Glutamatergic neuron (in vitro differentiated cells): ENCODE measurements at places on chromosomes 7 and 10. TPM values are rescaled to one million over a fixed set of nuclear protein-coding genes. Genes with fewer than 3 reads are reported as not detected.

The REEP3 gene
- total RNA-seq = 47.1 TPM

The PTPRN2 gene
- total RNA-seq = 49.0 TPM

The TMEM140 gene
- total RNA-seq = not detected

GRCh38 chr7:132402751-132403245 lies 173.5 kb downstream of the PLXNA4 start:
- no peak for DNase-seq

DNA sequence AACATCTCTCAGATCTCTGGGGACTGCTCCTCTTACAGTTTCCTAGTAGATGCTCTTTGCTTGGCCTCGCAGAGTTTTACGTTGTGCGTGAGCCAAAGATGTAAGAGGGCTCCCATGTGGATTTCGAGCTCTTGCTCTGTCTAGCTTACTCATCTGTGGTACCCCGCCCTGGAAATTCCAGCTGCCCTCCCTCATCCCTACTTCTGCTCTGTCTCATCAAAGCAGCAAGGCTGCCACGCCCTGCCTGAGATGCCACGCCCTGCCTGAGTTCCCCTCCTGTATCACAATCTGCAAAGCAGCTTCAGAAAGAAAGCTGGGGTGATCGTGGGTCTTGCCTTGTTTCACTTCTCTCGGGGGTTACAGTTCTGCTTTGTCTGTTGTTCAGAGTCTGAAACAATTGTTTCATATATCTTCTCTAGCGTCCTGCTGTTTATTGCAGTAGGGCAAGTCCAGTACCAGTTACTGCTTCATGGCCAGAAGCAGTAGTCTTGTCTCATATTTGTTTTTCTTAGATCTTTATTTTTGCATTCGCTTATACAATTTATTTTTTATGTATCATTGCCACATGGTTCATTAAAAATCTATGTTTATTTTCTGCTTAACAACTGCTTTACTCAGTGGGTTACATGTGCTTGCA lies 36.1 kb upstream of the CCNY start:
- peak; percentile 61 for DNase-seq

GRCh38 chr10:6036861-6037321 lies 25.3 kb downstream of the IL2RA start:
- no peak for DNase-seq

DNA sequence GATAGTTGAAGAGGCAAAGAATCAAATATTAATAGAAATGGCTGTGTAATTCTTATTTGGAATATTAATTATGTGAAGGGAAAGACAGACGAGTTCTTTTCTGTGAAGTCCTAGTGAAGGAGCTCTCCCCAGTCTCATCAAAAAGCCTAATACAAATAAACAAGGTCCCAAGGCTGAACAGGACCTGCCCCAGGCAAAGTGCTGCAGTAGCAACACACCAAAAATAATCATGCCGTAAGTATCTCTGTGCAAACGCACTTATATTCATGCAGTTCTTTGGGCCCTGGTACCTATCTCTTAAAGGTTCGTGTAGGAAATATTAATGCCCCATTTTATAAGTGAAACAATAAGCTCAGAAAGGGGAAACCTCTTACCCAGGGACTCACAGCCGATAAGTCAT lies 12.2 kb upstream of the CHST15 start:
- DNase-seq = no peak

DNA sequence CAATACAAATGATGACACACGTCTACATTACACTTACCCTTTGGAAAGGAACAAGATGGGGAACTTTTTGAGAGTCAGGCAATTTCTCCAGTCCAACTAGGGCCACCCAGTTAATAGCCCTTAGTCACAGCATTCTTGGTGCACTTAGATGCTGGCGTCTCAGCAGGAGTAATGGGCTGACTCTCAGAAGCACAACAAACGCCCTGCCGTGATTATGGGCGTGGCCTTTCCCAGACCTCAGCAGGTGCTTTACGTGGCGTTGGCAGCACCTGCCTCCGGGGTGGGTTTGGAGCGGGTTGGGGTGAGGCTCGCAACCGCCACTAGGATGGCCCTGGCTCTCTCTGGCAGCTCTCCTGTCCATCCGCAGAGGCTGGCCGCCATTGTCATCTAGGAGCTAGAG lies 147.6 kb upstream of the SHH start:
- no peak for DNase-seq
